Tibial nerve (tissue), 4 donors: ENCODE measurements at places on chromosomes 2 and 18. TPM values are rescaled to one million over a fixed set of nuclear protein-coding genes. Genes with fewer than 3 reads are reported as not detected.

DNA sequence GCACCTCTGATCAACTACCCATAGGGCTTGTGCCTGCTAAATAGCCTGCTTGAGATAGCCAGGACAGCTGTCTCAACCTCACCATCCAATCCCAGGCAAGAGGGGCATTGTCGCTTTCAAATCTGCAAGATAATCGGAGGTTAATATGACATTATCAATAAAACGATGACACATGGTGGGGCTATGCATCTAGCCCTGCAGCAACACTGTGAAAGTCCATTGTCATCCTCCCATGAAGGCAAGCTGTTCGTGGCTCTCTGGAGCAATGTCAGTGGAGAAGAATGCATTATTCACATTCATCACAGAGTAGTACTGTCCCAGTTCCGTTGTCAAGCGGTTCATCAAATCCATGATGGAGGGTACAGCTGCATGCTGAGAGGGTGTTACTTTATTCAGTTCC lies 18.9 kb upstream of the KLHL23 start:
- peaks cover 21% of the 10 kb centered on the region for H3K4me1 ChIP-seq
- no peak overlapping the region for H3K4me3 ChIP-seq
- H3K27me3 ChIP-seq: no peaks in the 10 kb centered on the region
- H3K36me3 ChIP-seq: no peaks in the 10 kb centered on the region
- DNase-seq: no peak
- no peak overlapping the region for H3K27ac ChIP-seq

DNA sequence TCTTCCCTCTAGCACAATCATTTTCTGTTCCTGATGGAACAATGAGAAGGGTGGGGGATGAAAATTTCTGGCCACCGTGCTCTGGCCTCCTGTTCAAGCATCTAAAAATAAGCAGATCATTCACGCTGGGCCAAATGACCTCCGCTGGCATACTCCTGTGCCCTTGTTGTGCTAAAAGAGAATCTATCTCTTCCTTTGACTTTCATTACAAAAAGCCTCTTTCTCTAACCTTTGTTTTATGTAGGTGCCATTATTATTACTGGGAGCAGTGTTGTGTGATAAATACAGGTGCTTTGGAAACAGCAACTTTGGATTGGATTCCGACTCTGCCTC lies 44.6 kb upstream of the B3GNT2 start:
- H3K27ac ChIP-seq: no peak overlapping the region
- H3K4me3 ChIP-seq: no peak overlapping the region
- H3K36me3 ChIP-seq: no peaks in the 10 kb centered on the region
- H3K27me3 ChIP-seq: no peaks in the 10 kb centered on the region

- H3K4me3 ChIP-seq: no peak overlapping the region
- H3K27ac ChIP-seq: no peak overlapping the region
- no peaks in the 10 kb centered on the region for H3K27me3 ChIP-seq
- H3K36me3 ChIP-seq: no peaks in the 10 kb centered on the region
- H3K4me1 ChIP-seq: no peaks in the 10 kb centered on the region
These were observed 149.7 kb downstream of the TXNL1 start for GRCh38 chr18:56488739-56489138.

DNA sequence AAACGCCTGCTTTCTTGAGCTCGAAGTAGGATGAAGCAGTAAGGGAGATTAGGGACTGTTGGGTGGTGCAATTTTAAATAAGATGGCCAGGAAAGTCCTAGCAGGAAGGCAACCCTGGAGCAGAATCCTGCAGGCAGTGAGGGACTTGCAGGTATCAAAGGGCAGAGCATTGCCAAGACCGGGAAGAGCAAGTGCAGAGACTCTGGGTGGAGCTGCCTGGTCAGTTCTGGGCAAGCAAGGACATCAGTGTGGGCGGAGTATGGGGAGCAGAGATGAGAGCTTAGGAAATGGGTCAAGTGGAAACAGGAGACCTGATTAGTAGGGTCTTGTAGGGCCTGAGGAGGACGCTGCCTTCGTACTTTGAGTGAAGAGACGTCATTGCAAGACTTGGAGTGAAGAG lies 64.4 kb upstream of the NCK2 start:
- no peak for DNase-seq
- H3K36me3 ChIP-seq: no peaks in the 10 kb centered on the region
- H3K4me3 ChIP-seq: no peak overlapping the region
- no peaks in the 10 kb centered on the region for H3K27me3 ChIP-seq

DNA sequence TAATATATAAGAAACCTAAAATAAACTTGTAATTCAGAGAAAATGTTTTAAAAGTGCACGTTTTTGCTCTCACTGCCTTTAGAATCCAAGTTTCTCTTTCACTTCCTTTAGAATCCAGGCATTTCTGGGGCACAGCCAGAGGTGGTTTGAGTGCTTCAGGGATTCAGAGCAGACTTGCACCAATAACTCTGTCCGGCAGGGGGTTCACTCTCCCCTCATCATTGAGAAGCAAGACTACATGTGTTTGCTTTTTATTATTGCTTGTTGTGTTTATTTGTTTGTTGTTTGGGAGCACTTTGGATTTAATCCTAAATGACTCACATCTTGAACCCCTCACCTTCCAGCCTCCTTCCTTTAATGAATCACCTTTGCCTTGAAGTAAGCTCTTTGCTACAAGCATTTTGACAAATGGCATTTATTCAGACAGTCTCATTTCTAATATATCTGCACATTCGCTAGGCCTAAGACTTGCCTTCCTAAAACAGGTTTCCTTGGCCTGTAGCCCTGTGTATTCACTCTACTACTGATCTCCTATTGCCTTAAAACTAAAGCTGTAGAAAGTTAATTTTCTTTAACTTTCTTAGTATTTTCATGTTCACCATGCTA lies 233.5 kb upstream of the ATP5MC3 start:
- no peaks in the 10 kb centered on the region for H3K4me1 ChIP-seq
- no peak overlapping the region for H3K4me3 ChIP-seq
- DNase-seq: peak; percentile 14
- H3K36me3 ChIP-seq: no peaks in the 10 kb centered on the region
- H3K27ac ChIP-seq: no peak overlapping the region
- H3K27me3 ChIP-seq: no peaks in the 10 kb centered on the region

DNA sequence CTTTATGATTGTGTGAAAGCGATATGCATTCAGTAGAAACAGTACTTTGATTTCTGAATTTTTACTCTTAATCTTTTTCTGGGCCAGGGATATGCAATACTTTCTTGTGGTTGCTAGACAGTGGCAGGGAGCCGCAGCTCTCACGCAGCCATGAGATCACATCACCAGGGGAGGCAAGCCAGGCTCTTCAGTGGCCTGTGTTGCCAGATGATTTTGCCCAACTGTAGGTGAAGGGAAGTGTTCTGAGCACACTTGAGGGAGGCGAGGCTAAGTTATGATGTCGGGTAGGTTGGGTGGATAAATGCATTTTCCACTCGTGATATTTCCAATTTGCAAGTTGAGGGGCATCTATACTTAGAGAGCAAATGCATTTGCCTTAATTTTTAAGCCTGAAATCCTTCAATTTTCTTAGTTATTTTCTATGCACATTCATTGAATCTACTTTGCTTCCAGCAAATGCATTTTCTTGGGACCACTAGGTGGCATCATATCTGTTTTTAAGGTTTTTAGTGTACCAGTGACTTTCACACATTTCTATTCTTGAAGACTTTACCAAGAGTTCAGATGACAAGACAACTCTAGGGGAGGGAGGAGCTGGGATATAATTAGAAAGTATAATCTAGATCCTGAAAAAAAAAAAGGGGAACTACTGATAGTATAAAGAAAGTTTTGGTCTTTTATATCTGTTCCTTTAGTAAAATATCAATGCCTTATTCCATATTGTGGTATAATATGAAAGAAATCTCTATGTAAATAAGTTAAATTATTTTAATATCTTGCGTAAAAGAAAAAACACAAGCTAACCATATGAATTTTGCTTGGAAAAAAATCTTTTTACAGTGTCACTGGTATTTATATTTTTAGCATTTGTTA lies 643.3 kb downstream of the SOCS6 start:
- H3K4me1 ChIP-seq: no peaks in the 10 kb centered on the region
- no peaks in the 10 kb centered on the region for H3K27me3 ChIP-seq
- no peak for DNase-seq
- no peak overlapping the region for H3K27ac ChIP-seq
- H3K4me3 ChIP-seq: no peak overlapping the region

The PSMA8 gene
- not detected for total RNA-seq

DNA sequence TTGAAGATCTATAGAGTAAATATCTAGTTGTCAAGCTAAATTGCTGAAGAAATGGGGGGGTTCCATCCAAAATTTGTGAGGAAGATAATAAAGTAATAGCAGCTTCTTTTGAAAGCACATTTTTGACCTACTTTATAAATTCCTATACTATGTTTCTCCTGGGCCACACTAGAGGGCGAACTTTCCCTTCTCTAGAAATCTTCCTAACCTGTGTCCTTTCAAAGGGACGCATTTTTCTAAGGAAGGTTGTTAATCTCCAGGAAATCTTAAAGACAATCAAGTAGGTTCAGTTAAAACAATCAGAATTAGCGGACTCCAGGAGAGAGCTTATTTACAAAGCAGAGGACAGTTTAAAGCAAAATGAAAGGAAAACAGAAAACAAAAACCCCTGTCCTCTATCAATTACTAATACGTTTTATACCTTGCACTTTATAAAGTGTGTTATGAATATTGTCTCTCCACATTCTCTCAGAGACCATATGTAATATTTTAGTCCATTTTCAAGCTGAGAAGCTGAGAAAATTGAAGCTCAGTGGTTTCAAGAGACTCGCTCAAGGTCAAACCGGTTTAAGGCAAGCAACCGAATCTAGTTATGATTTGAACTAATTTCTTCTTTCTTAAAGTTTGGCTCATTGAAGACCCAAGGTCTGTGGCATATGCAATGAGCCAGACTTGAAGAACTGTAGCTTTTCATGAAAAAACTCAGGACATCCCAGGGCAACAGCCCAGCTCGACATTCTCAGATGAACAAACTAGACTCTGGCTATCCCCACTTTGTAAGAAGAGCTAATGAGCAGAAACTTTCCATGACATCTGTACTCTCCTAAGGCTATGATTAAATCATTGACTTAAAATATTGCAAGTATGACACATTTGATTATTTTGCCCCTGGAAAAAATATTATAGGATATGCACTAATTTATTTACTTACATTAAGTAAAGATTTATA lies 273.6 kb downstream of the PAX3 start:
- H3K4me1 ChIP-seq: peaks cover 10% of the 10 kb centered on the region
- H3K36me3 ChIP-seq: no peaks in the 10 kb centered on the region
- no peak overlapping the region for H3K4me3 ChIP-seq
- H3K27me3 ChIP-seq: no peaks in the 10 kb centered on the region

- H3K27me3 ChIP-seq: no peaks in the 10 kb centered on the region
- peaks cover 16% of the 10 kb centered on the region for H3K36me3 ChIP-seq
- no peak for DNase-seq
- no peak overlapping the region for H3K4me3 ChIP-seq
- no peak overlapping the region for H3K27ac ChIP-seq
- H3K4me1 ChIP-seq: no peaks in the 10 kb centered on the region
These were observed 26.0 kb downstream of the ACADL start for GRCh38 chr2:210199186-210199765.

DNA sequence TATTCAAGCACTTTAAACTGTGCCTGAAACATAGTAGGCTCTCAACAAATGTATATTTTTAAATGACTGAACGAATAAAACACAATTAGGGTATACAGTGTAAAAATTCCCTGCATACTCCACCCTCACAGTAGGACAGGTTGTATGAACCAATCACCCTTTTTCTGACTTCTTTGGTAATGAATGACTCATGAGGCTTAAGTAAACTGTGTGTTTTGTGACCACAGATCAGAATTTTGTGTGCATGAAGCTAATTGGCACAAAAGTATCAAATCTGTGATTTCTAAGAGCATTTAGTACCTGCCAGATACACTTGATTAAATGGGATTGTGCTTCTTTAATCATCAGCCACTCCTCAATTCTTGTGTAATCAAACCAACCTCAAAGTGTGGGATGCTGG lies 109.9 kb upstream of the MAP4K3 start:
- no peak for DNase-seq
- no peak overlapping the region for H3K4me3 ChIP-seq
- no peaks in the 10 kb centered on the region for H3K36me3 ChIP-seq
- no peaks in the 10 kb centered on the region for H3K4me1 ChIP-seq

GRCh38 chr2:230008708-230009066 lies 60.0 kb downstream of the SLC16A14 start:
- H3K36me3 ChIP-seq: no peaks in the 10 kb centered on the region
- DNase-seq: no peak
- H3K27me3 ChIP-seq: no peaks in the 10 kb centered on the region
- no peak overlapping the region for H3K27ac ChIP-seq
- H3K4me1 ChIP-seq: no peaks in the 10 kb centered on the region
